ENCODE measurements at places on chromosomes 3 and 15.

DNA sequence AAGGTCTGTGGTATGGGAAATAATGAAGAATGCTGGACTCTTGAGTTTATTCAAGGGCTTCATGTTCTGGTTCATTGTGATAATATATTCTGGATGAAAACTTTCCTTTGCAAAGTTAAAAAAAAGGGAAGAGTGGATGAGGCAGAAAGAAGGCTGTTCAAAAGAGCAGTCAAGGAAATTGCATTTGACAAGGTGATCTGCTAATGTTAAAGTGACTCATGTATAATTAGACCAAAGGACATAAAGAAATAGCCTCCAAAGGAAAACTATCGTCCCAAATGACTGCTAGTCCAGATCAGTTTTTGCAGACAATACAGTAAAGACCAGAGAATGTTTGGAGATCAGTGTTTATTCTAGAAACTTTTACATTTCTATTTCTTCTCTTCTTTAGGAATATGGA is 9.8 kb downstream of the TMEM108 start:
- no peak for DNase-seq

DNA sequence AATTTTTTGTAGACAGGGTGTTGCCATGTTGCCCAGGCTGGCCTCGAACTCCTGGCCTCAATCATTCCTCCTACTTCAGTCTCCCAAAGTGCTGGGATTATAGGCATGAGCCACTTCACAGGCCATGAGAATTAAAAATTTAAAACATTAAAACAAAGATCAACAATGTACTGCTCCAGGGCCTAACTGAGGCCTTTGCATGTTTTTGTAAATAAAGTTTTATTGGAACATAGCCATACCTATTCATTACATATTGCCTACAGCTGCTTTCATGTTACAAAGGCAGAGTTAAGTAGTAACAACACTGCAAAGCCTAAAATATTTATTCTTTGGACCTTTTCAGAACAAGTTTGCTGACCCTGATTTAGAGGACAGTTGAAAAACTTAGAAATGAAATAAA is 9.6 kb downstream of the VPS39 start:
- no peak for DNase-seq

- no peak for DNase-seq
These were observed 52.4 kb downstream of the SPSB4 start for GRCh38 chr3:141103503-141103902.

DNA sequence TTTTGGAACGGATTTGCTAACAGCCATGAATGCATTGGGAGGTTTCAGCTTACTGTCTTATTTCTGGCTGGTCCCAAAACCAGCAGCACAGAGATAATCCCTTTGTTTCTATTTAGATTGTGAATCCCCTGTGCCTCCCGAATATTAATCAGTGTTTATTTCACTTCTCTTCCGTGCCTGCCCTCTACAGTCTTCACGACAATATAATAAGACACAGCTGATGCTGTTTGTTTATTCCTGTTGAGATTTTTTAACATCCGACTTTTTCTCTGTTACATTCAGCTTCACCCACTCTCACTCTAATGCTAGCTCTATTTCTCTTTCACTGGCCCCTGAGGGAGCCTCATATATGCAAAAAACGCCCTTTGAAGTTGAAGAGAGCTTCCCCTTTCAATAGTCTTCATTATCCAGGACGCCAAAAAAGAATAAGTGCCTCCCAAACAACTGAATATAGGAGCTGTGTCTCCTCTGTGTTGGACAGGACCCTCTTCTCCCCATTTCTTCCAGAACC is 995.3 kb downstream of the ROBO2 start:
- DNase-seq, result no peak

DNA sequence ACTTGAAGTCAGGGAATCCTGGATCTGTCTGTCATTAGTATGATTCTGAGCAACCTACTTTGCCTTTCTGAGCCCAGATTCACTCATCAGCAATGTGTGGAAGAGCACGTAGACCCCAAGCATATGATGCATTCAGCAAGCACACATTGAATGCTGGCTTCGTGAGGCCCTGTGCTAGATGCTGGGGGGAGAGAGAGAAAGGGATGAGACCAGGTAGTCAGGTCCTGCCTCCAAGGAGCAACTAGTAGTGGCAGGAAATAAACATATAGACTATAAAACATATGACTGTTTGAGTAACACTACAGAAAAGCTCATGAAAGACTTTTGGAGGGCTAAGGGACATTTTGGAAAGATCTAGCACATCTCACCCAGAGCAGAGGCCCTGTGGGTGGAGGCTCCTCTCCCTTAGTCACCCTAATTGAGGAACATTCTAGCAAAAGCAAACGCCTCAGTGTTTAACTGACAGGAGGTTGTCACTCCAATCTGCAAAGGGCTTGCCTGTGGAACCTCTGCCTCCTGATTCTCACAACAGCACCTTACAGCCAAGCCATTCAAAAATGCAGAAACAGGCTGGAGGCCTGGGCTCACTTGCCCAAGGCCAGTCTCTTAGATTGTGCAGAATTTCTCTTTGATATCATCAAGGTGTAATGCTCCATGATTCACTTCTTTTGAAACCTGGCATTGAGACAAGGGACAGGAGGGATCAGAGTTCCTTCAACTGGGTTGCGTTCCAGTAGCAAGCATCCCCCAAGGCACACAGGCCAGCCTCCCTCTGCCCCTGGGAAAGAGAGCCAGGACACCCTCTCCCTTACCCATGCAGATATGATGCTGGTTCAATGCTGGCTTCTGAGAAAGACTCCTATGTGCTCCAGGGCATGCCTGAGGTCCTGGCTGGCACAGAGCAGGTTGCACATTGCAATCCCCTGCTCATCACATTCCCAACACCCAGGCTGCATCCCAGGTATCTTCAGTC is 26.1 kb downstream of the STARD5 start:
- no peak for DNase-seq

GRCh38 chr3:133455281-133455680 is 55.4 kb downstream of the BFSP2 start:
- no peak for DNase-seq

GRCh38 chr15:94266789-94267188 is 35.4 kb downstream of the MCTP2 start:
- DNase-seq, result no peak

DNA sequence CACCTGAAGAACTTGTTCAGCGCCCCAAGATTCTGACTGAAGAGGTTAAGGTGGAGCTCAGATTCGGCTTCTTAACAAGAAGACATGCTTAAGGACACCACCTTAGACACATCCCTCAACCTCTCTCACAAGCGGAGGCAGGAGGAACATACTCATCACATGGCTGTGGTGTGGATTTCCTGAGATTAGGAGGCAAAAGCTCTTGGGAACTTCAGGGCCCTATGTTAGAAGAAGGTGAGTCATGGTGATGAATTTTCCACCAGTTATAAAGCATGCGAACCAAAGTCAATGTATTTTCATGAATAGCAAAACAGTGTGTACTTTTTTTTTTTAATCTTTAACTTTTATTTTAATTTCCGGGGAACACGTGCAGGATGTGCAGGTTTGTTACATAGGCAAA is 212.2 kb upstream of the SUCLG2 start:
- DNase-seq, result no peak

- no peak for DNase-seq
These were observed 4.3 kb upstream of the FRMD5 start for GRCh38 chr15:44199393-44199792.

DNA sequence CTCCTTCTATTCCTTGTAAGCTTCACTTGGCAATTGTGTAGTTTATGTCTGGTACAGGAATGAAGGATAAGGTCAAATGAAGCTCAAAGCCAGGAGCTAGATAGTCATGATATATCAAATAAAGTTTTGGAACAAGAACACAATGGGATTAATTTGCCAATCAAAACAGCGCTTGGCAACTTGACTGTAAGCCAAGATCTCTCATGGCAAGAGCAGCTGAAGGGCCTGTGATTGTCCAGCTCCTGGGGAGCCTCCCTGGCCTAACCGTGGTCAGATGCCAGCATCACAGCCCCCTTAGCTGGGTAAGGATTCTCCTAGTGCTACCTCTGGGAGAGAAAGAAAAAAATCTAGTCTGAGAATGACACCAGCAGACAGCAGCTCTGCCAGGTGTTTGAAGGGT is 97.2 kb downstream of the LIPC start:
- no peak for DNase-seq

DNA sequence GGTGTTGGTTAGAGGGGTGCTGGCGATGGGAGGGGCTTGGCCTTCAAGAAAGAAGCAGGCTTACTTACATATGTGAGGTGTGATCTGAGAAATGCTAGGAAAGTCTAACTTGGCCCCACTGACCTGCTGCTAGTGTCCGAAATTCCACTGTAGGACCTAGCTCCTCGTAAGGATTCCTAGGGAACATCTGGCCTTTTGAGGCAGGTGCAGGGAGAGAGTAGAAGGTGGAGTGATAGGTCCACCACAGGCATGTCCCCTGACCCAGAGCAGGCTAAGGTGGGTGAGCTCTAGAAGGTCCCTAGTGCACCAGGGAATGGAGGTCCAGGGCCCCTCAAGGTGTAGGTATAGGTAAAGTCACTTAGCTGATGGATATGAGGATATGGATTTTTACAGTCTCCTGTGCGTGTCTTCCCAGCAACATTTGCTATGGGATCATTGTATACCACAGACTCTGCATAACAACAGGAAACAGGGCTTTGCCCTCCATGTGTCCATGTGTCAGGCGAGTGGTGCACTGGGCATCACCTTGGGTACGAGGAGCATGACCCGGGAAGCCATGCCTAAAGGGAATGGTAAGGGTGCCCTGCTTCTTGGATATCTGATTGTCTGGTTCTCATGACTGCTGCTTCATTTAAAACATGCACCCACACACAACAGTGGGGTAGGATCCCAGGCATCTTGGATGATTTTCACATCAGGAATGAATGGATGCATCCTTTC is 32.6 kb downstream of the POMGNT2 start:
- no peak for DNase-seq

- DNase-seq, result no peak
These were observed 1123.0 kb downstream of the ROBO1 start for GRCh38 chr3:78644847-78645246.

GRCh38 chr15:31306426-31307269 is 20.0 kb upstream of the KLF13 start:
- no peak for DNase-seq

GRCh38 chr3:167209011-167209410 is 171.1 kb downstream of the ZBBX start:
- DNase-seq, result no peak

DNA sequence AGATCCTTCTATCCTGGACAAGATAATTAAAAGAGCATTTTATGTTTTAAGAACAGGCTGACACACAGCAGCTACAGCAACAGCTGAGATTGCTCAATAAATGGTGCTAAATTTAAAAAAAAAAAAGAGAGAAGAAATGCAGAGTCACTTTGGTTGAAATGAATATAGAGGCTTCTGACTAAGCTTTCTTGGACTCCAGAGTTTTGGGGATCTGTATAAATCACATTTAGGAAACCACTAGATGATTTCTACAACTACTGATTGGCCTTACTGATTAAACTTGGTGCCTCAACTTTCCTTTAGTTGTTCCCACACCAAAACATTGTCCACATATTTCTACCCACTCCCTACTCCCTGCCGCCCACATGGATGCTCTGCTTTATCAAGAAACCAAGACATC is 132.9 kb upstream of the ZBTB20 start:
- no peak for DNase-seq

GRCh38 chr3:20999661-21000060 is 751.3 kb downstream of the ZNF385D start:
- no peak for DNase-seq

GRCh38 chr15:77821188-77821958 is 188.7 kb upstream of the LINGO1 start:
- DNase-seq, result no peak

GRCh38 chr3:65398953-65399352 is 639.8 kb downstream of the MAGI1 start:
- DNase-seq, result no peak

GRCh38 chr15:34993412-34993811 is 5.3 kb upstream of the ZNF770 start:
- no peak for DNase-seq

GRCh38 chr15:81303244-81304225 is 20.4 kb downstream of the STARD5 start:
- DNase-seq, result no peak

DNA sequence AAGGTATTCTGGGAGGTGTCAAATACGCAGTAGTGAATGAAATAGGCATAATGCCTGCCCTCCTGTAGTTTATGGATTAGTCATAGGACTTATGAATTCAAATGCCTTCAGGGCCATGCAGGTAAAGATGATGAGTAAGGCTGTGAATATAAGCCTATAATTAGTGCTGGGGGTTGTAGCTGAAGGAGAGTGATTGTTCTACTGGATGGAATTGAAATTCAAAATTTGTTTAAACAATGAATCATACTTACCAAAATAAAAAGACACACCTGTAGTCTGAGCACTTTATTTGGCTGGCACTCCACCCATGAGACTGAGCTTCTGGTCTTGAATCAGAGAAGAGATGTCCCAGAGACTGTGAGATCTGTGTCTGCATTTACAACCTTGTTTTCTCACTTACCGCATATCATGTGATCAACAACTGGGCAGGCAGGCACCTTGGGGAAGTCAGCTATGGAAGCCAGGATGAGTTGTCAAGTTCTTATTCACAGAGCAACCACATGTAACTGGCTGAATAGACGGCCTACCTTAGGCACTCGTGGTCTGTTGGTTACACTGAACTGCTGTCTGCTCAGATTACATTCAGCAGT is 291.8 kb downstream of the NAALADL2 start:
- no peak for DNase-seq

DNA sequence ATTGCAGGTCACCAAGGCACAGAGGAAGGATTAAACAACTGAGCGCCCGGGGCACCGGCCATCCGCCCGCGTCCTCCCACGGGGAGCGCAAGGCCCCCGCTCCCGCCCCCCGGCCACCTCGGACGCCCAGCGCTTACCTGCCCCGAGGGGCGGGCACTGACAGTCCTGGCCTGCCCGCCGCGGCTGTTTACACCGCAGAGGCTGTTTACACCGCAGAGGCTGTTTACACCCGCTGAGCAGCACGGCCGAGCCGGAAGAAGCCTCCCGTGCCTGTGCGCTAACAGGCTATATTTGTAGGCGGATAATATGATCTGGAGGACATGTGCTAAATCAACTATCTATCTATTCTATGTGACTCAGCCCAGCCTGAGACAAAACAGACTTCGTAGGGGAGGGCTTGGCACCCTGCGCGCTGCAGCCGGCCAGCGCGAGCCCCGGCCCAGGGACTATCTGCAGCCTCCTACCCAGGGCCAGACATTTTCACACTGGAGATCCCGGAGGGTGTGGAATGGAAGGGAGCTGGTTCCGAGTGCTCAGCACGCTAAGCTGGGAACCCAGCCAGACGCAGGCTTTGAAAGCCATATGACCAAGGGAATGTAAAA is at the start of gene LRRC2:
Gene LRRC2 (minus strand): TSS at position 263 of the 602 bp plus-strand sequence. CDS start 14,711 bp downstream, outside the sequence.
- no peak for DNase-seq

- no peak for DNase-seq
These were observed 301.9 kb downstream of the CACNA2D3 start for GRCh38 chr3:54424292-54424691.

GRCh38 chr3:98592345-98592935 is 971 bp downstream of the CPOX start:
- no peak for DNase-seq

- no peak for DNase-seq
These were observed 19.9 kb downstream of the TMEM212 start for GRCh38 chr3:171862993-171863521.

GRCh38 chr3:55185380-55185779 is 257.5 kb upstream of the LRTM1 start:
- no peak for DNase-seq

GRCh38 chr3:18481946-18482548 is 56.9 kb upstream of the SATB1 start:
- no peak for DNase-seq
